CD4-positive, alpha-beta T cell treated with Interleukin-2 at 100 ng/mL for 4 hours (primary cell): ENCODE measurements at places on chromosomes 4 and X.

GRCh38 chr4:87531621-87532020 is 2.4 kb upstream of the SPARCL1 start:
- no peak for DNase-seq

- no peak for DNase-seq
These were observed 306.1 kb upstream of the TAPT1 start for GRCh38 chr4:16532240-16532970.

DNA sequence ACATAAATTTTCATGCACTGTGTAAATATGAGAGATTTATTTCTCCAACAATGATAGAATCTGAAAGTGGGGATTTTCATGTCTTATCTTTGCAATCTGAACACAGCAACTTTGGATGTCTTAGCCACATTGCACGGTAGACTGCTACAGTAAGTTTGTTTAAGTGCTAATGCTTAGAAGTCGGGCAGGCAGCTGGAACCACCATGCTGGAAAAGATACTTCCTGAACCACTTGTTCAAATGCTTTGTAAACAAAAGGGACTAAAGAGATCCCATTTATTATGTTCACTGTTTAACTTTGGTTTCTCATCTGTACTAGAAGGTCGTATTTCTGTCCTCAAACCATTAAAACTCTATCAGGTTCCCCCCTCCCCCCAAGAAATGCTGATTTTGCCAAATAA is 555.9 kb upstream of the DIPK2B start:
- DNase-seq = no peak

DNA sequence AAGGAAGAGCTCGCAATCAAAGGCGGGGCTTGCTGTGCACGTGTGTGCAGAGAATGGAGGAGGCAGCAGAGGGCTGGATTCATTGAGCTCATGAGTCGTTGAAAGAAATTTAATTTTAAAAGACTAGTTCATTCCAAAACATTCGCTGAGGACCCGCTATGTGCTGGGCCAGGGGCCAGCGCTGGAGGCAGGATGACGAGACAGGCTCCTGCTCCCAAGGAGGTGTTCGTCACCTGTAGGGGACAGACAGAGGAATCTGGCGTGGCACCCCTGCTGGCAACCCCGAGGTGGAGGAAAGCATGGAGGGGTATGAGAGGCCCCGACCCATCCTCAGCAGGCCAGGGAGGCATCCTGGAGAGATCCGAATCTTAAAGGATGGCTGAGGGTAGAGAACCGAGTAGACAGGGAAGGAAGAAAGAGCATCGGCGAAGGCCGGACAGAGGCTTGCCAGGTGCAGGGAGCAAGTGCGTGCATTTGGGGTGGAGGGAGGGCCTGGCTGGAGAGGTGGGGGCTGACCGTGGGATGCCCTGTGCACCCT is 96.4 kb downstream of the CPZ start:
- no peak for DNase-seq

- no peak for DNase-seq
These were observed 23.8 kb downstream of the COL25A1 start for GRCh38 chr4:109278594-109279031.

- no peak for DNase-seq
These were observed 60.5 kb upstream of the HOPX start for GRCh38 chr4:56741595-56741994.

DNA sequence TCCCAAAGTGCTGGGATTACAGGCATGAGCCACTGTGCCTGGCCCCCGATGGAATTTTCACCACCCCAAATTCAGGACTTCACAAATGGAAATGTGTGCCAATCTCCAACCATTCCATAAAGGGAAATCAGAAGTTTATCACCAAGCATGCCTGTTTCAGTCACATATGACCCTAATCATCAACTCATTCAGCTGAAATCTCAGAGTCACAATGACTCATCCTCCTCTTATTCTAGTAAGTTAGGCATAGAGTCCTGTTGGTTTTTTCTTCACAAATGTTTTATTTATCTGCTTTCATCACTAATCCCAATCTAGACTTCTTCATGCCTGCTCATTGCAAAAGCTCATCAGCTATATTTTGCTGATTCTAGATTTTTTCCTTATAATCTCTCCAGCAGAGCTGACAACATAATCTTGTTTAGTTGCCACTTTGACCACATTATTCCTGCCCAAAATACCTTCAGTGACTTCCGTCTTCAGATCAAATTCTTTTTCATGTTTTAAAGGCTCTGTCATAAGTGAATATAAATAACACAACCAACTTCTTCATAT is 83.3 kb downstream of the SLC7A11 start:
- DNase-seq = no peak

- DNase-seq = no peak
These were observed 5.2 kb upstream of the SMIM10L2A start for GRCh38 chrX:135416546-135416945.

- no peak for DNase-seq
These were observed 29.8 kb downstream of the SAGE1 start for GRCh38 chrX:135923353-135923752.

DNA sequence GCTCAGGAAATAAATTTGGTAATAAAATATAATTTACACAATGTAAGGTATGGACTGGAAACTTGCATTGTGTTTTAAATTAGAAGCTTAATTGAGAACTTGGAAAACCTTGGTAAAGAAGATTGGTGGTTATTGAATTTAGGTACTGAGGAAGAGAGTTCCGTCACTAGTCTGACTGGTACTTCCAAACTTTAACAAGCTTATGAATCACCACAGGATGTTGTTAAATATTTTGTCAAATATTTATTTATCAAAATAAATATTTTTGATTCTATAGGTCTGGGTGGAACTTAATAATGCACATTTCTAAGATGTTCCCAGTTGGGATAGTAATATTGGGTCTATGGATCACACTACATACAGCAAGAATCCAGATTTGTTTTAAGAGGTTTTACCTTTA is 992.2 kb downstream of the ARAP2 start:
- no peak for DNase-seq

DNA sequence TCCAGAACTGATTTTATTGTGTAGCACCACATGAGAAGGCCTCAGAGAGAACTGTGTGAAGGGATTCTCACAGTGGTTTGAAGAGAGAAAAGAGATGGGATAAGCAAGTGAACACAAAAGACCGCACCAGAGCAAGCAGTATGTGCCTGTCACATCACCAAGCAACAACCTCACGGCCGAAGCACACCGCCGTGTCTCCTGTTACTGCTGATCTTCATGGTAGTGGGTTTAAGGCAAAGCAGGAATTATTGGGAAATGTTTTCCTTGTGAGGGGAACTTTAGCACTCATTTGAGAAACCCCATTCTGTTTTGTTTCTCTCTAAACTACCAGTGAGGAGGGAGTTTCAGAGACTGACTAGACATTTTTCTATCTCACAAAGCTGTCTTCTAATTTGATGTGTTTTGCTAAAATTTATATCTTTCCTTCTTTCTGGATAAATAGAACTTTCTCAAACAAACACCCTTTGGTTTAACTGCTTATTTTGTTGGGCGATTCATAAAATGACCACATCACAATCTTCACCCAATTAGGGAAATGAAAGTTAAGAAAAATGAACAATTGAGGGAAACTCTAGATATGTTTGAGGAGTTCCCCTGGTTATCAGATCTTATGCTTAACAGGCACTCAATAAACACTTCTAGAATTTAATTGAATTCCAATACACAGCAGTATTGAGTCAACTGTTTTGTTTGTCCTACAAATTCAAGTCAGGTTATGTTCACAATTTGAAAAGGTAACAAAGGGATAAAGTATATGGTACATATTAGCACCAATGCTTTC is 16.5 kb downstream of the SH3KBP1 start:
- no peak for DNase-seq

- no peak for DNase-seq
These were observed 61.0 kb downstream of the FHIP1A start for GRCh38 chr4:151469970-151470369.

GRCh38 chr4:158250321-158250720 is 40.0 kb downstream of the TMEM144 start:
- no peak for DNase-seq

DNA sequence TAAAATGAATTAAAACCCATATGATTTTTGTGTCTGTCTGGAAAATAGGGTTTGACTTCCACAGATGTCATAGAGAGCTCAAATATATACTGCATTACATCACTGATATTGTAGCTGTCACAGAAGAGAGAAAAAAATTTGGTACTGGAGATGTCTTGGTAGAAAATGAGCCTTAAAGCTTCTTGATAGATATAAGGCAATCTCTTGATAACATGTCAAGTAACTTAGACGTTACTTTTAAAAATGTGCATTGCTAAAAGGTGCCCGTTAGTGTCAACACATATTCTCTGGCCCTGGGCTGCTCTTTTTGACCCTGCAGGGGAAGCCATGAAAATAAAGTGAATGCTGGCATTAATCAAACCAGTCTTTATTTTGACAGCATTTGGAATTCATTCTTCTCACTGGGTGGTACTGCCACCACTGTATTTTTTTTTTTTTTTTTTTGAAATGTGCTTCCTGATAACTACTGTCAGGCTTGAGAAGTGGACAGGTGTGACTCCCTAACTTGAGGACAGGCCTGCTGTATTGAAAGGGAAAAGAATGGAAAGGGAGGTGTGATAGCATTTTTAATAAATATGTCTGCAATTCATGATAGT is 53.0 kb upstream of the RAPGEF2 start:
- no peak for DNase-seq

DNA sequence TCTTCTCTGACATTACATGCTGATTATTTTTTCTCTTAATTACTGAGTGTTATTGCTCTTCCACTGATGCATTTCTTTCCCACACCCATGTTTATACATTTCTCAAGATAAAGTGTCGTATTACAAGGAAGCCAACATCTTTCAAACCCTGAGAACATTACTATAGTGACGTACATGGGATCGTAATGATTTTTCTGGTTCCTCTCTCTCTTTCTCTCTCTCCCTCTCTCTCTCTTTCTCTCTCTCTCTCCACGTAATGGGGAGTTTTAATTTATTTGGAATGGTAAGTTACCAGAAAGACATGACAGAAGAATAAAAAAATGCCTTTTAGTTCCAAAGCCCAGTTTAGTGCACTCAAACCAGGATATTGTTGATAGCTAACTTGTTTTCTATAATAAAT is 40.4 kb upstream of the MAPK10 start:
- no peak for DNase-seq

- DNase-seq = no peak
These were observed 61.9 kb downstream of the ADAMTS3 start for GRCh38 chr4:72507167-72507566.

DNA sequence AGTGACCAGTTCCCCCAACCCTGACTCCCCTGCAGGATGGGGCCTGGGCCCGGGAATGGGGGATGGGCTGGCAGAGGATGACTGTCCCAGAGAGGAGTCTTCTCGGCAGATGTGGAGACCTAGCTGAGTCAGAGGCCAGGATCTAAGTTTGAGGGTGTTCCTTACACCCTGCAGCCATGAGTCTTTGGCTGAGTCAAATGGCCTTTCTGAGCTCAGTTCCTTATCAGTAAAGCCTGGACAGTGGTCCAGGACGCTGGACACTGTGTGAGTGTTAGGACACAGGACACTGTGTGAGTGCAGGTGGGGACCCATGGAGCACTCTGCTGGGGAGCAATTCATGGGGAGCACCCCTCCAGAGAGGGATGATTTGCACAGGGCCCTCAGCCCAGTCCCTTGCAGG is 5.0 kb downstream of the IL9R start:
- no peak for DNase-seq

DNA sequence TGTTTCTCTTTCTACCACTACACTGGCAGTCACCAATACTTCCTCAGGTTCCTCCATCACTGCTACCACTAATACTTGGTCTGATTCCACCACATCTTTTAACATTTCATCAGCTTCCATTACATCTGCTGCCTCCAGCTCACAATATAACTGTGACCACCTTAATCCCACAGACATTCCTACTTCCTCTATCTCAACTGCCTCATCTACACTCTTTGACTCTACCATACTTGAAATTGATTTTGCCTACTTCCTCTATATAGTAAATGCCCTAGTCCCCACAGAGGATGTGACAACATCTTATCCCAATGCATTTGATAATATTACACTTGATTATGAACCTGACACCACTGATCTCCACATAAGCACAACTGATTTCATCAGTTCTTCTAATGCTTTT is 29.0 kb downstream of the OPRPN start:
- DNase-seq = no peak

GRCh38 chrX:154902408-154902807 is 16.3 kb downstream of the F8A1 start:
- no peak for DNase-seq

GRCh38 chr4:126611900-126612299 is 1020.9 kb upstream of the INTU start:
- DNase-seq = no peak

DNA sequence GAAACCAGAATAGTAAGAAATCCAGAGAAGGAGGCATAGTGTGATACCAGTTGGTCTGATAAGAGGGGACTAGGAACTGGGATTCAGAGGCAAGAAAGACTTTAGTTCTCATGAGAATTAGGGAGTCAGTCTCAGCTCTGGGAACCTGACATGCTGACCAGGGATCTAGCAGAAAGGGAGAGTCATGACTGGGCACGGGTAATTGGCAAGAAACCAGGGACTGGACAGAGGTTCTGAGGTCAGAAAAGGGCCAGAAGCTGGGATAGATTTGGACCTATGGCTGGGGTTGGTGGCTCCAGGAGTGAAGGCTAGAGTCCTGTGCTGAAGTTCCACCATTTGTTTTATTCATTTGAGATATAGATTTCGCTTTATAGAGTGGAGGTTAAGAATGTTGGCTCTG is 110.2 kb upstream of the C1GALT1C1 start:
- DNase-seq = no peak

DNA sequence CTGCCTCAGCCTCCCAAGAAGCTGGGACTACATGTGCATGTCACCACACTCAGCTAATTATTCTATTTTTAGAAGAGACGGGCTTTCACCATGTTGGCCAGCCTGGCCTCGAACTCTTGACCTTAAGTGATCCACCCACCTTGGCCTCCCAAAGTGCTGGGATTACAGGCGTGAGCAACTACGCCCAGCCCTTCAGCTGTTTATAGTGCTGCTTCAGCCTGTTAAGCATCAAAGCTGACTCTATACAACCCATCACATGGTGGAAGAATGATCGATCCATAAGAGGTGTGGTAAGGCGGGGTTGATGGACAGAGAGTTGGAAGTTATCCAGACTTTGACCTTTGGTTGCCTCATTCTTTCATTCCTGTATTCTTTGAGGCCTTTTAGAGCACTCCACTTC is 56.2 kb upstream of the RAPGEF2 start:
- DNase-seq = no peak

- DNase-seq = peak; percentile 62
These were observed 669 bp downstream of the IRF2 start for GRCh38 chr4:184473499-184474262.

- no peak for DNase-seq
These were observed 10.1 kb upstream of the BMP2K start for GRCh38 chr4:78766026-78766425.

GRCh38 chr4:54449999-54450398 is 207.8 kb upstream of the KIT start:
- no peak for DNase-seq

GRCh38 chrX:115630204-115630603 is 69.2 kb downstream of the PLS3 start:
- no peak for DNase-seq

GRCh38 chr4:79065262-79065661 is 126.0 kb upstream of the PAQR3 start:
- no peak for DNase-seq
